Left lung (tissue), 14 donors: ENCODE measurements at places on chromosomes 11 and 22. TPM values are rescaled to one million over a fixed set of nuclear protein-coding genes. Genes with fewer than 3 reads are reported as not detected.

The APOBEC3A gene
- total RNA-seq, result 2.4 TPM

The UCP3 gene
- total RNA-seq, result 1.0 TPM

The ARRB1 gene
- total RNA-seq, result 112 TPM

The IGSF22 gene
- 1.1 TPM for total RNA-seq

The SAA4 gene
- total RNA-seq, result 3.7 TPM

The RAB38 gene
- total RNA-seq, result 12.3 TPM

The PEX16 gene
- 19.6 TPM for total RNA-seq

The XRCC6 gene
- total RNA-seq, result 214 TPM

The ARAP1 gene
- 222 TPM for total RNA-seq

The TESMIN gene
- total RNA-seq, result 1.1 TPM

The SYT9 gene
- total RNA-seq, result not detected

The LIF gene
- total RNA-seq, result 10.7 TPM

The OR52I1 gene
- not detected for total RNA-seq

The OR4C45 gene
- not detected for total RNA-seq

The PATE2 gene
- total RNA-seq, result not detected

The SCGB1C1 gene
- total RNA-seq, result not detected

The CNGA4 gene
- 2.1 TPM for total RNA-seq

The SLC22A8 gene
- total RNA-seq, result not detected

The CFAP300 gene
- total RNA-seq, result 6.2 TPM

The RASD2 gene
- total RNA-seq, result 1.3 TPM

The RFPL1 gene
- not detected for total RNA-seq

The ZNRF3 gene
- total RNA-seq, result 13.1 TPM

The APOA1 gene
- 0.50 TPM for total RNA-seq

The SLC22A25 gene
- not detected for total RNA-seq

The GRM5 gene
- not detected for total RNA-seq

The TSGA10IP gene
- total RNA-seq, result not detected

The HTR3A gene
- total RNA-seq, result 0.44 TPM

The CRYBB2 gene
- total RNA-seq, result not detected

The SERHL2 gene
- total RNA-seq, result 3.0 TPM

The MGAT3 gene
- total RNA-seq, result 6.7 TPM

The TRPM5 gene
- not detected for total RNA-seq

The CASP5 gene
- total RNA-seq, result 0.50 TPM

The OR8G5 gene
- not detected for total RNA-seq

The ASPHD2 gene
- total RNA-seq, result 1.3 TPM

The CYB561A3 gene
- 56.9 TPM for total RNA-seq

The CD3G gene
- 3.8 TPM for total RNA-seq
